Trophoblast cell (in vitro differentiated cells and primary cell): ENCODE measurements at places on chromosomes 6 and 20.

GRCh38 chr20:49590163-49591017 lies 22.5 kb upstream of the PTGIS start:
- no peaks in the 10 kb centered on the region for H3K27me3 ChIP-seq
- no peak for DNase-seq
- H3K4me1 ChIP-seq = peaks cover 15% of the 10 kb centered on the region
- no peak overlapping the region for H3K27ac ChIP-seq

DNA sequence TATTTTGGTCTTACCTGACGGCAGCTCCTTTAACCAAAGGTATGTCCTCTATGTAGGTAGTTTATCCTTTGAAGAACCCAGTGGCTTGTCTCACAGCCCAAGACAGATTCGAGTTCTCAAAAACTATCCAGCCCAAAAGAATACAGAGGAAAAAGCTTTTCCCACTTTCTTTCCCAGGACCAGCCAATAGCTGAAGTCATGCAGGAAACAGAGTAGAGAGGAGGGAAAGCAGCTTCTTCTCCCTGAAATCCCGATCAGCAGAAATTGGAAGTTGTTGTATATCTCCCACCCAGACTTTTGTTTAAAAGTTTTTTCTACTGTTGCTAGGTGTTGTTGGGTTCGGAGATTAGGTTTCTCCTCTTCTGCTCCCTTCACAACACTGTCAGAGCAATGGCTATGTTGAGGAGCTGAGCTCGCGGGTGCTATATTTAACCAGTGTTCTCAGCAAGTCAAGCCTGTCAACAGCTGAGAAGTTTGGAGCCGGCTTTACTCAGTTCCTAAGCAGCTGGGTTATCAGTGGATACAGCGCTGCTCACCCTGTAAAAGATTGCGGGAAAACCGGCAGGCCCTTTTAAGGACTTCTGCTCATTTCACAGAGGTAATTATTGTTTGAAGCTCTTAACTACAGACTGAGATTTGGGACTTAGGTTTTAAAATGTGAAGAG lies at the start of gene FILIP1:
TSS of gene FILIP1 (minus strand) at position 401 of the 665 bp plus-strand sequence. CDS start 78,828 bp downstream, outside the sequence.
- H3K4me1 ChIP-seq = no peaks in the 10 kb centered on the region
- H3K27me3 ChIP-seq = no peaks in the 10 kb centered on the region
- no peaks in the 10 kb centered on the region for H3K36me3 ChIP-seq
- peak within 1 kb of the TSS; percentile 1 for H3K27ac ChIP-seq
- H3K4me3 ChIP-seq = no peak within 1 kb of the TSS

DNA sequence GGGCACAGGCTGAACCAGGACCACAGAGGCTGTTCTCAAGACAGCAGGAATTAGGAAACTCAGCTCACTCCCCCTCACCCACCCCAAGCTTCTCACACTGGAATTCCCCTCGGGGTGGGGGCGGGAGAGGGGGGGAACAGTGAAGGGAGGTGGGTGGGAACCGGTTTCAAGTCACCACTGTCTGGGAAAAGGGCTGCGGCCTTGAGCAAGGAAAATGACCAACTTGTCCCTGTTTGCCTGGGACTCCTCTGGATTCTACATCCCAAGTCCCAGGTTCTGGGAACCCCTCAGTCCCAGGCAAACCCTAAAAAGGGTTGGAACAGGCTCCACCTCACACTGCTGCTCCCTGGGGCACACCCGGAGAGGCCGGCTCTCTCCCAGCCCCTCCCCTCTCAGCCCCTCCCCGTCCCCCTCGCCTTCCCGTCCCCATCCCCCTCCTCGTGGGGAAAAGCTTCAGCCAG lies 230.7 kb downstream of the TFAP2C start:
- peaks cover 27% of the 10 kb centered on the region for H3K4me1 ChIP-seq
- H3K4me3 ChIP-seq = no peak overlapping the region
- no peak for DNase-seq
- H3K36me3 ChIP-seq = no peaks in the 10 kb centered on the region

DNA sequence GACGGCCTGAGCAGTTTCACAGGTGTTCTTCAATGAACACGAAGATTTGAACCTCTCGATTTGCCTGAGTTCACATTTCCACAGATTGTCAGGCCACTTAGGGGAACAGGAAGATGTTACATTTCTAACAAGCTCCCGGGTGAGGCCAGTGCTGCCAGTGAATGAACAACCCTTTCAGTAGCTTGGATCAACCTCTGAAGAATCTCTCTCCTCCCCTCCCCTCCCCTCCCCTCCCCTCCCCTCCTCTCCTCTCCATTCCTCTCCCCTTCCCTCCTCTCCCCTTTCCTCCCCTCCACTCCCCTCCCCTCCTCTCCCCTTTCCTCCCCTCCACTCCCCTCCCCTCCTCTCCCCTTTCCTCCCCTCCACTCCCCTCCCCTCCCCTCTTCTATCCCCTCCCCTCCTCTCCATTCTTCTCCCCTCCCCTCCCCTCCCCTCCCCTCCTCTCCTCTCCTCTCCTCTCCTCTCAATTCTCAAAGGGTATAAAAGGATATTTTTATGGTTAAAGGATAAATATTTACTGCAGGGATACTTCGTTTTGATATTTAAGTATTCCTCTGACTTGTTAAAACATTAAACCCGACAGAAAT lies 114.1 kb upstream of the INSM1 start:
- H3K27ac ChIP-seq = no peak overlapping the region
- H3K4me1 ChIP-seq = no peaks in the 10 kb centered on the region
- no peak for DNase-seq
- H3K4me3 ChIP-seq = no peak overlapping the region

DNA sequence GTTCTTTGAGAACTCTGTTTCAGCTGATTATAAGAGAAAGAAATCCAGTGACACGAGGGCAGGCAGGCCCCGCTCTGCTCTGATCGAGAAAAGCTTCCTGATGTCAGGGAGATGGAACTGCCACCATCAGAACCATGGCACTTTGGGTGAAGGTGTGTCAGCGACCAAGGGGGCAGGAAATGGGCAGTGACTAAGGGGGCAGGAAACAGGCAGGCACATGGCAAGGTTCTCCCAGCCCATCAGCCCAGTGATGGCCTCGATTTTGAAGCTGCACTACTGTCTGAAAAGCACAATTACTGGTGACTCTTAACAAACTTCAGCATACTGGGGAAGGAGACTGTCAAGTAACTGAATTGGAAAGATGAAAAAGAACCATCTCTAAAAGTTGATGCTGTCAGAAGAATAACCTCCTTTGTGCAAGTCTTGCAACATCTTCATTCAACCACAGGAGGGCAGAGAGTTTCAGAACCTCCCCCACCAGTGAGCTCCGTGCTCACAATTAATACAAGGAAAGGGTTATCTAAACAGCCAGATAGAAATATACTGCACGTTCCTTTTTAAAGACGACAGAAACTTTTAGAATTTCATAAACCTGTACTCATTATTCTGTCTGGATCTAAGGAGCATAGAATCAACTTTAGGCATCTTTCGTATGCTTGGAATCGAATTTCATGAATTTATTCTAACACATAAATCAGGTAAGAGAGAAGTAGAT lies 39.1 kb downstream of the TMX4 start:
- peak; percentile 16 for DNase-seq
- H3K4me1 ChIP-seq = no peaks in the 10 kb centered on the region
- no peaks in the 10 kb centered on the region for H3K27me3 ChIP-seq
- peaks cover 4% of the 10 kb centered on the region for H3K36me3 ChIP-seq
- no peak overlapping the region for H3K27ac ChIP-seq

- no peak overlapping the region for H3K27ac ChIP-seq
- H3K4me1 ChIP-seq = peaks cover 2% of the 10 kb centered on the region
- H3K27me3 ChIP-seq = no peaks in the 10 kb centered on the region
- H3K36me3 ChIP-seq = no peaks in the 10 kb centered on the region
- no peak overlapping the region for H3K4me3 ChIP-seq
- DNase-seq = no peak
These were observed 58.7 kb downstream of the SNX5 start for GRCh38 chr20:17909869-17910321.

DNA sequence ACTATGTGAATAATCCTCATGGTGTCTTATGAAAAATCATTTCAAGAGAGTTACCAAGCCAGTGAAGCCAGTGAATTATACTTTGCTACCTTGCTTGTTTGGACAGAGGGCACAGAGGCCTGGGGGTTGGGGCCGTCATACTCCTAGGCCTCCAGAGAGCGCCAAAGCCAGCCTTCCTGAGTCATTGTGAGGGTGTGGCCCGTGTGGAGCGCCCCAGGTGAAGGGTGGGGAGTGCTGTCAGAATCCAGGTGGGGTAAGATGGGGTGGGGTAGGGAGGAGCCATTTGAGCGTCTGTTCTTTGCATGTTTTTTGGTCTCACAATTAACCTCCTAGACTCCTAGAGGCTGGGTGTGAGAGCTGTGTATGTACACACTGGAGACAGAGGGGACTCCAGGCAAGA lies 71.1 kb downstream of the PERP start:
- no peak overlapping the region for H3K4me3 ChIP-seq
- H3K36me3 ChIP-seq = no peaks in the 10 kb centered on the region
- no peak for DNase-seq
- H3K27ac ChIP-seq = no peak overlapping the region
- no peaks in the 10 kb centered on the region for H3K27me3 ChIP-seq
- no peaks in the 10 kb centered on the region for H3K4me1 ChIP-seq

GRCh38 chr20:57410398-57410920 lies 19.3 kb downstream of the RBM38 start:
- no peak overlapping the region for H3K27ac ChIP-seq
- peaks cover 7% of the 10 kb centered on the region for H3K4me1 ChIP-seq
- no peak for DNase-seq
- H3K27me3 ChIP-seq = no peaks in the 10 kb centered on the region
- no peak overlapping the region for H3K4me3 ChIP-seq

GRCh38 chr6:14401246-14401645 lies 283.7 kb downstream of the CD83 start:
- H3K27me3 ChIP-seq = no peaks in the 10 kb centered on the region
- peaks cover 10% of the 10 kb centered on the region for H3K4me1 ChIP-seq
- no peaks in the 10 kb centered on the region for H3K36me3 ChIP-seq
- DNase-seq = peak; percentile 81

DNA sequence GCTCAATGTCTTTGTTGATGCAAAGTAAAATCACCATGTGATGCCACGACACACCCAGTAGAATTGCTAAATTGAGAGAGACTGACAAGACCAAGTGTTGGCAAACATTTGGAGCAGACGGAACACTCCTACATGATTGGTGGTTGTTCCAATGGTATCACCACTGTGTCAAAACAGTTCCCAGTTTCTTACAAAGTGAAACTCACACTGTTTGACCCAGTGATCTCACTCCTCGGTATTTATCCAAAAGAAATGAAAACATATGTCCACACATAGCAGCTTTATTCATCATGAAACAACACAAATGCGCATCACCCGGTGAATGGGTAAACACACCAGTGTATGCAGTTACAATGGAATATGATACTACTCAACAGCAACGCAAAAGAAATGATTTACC lies 74.0 kb upstream of the SULF2 start:
- H3K27ac ChIP-seq = no peak overlapping the region
- H3K4me1 ChIP-seq = peaks cover 9% of the 10 kb centered on the region
- H3K27me3 ChIP-seq = no peaks in the 10 kb centered on the region
- no peak for DNase-seq
- H3K4me3 ChIP-seq = no peak overlapping the region

GRCh38 chr6:18388271-18388670 lies 1.1 kb downstream of the RNF144B start:
- no peaks in the 10 kb centered on the region for H3K27me3 ChIP-seq
- H3K36me3 ChIP-seq = no peaks in the 10 kb centered on the region
- H3K27ac ChIP-seq = no peak overlapping the region

DNA sequence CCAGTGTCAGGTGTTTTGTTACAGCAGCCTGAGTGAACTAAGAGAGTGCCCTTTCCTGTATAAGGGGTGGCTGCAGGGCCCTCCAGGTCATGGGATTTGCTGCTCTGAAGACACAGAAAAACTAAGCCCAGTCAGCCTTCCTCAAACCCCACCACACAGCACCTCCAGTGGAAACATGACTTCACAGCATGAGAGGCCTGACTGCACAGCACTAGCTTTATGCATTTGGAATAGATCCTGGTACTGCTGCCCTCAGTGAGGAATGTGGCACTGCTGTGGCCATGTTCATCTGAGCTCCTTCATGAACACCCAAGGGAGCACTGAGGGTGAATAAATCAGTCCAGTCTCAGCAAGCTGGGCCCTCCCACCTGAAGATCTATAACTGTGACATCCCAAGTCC lies 296.1 kb upstream of the FOXQ1 start:
- H3K4me1 ChIP-seq = no peaks in the 10 kb centered on the region
- H3K27ac ChIP-seq = no peak overlapping the region
- no peaks in the 10 kb centered on the region for H3K27me3 ChIP-seq

DNA sequence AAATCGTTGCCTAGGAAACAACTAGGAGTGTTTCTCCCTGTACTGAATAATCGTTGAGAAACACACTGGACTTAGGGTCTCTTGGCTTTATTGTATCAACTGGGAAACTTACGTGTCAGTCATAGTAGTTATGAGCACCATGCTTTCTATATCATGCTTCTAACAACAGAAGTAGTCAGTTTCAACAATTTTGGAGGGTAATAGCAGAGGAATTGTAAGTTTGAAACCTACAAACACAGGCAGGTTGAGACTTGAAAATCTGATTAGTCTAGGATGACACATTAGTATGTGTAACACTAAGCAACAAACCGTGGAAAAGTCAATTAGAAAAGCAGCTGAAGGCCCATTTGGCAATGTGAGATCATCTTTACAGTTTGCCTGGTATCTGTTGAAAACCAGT lies 43.9 kb upstream of the FABP7 start:
- H3K4me1 ChIP-seq = no peaks in the 10 kb centered on the region
- DNase-seq = peak; percentile 81
- H3K36me3 ChIP-seq = no peaks in the 10 kb centered on the region
- no peaks in the 10 kb centered on the region for H3K27me3 ChIP-seq

- no peak overlapping the region for H3K27ac ChIP-seq
- H3K4me3 ChIP-seq = no peak overlapping the region
- no peaks in the 10 kb centered on the region for H3K27me3 ChIP-seq
- no peak for DNase-seq
- H3K4me1 ChIP-seq = no peaks in the 10 kb centered on the region
These were observed 115.0 kb upstream of the CHD6 start for GRCh38 chr20:41733151-41733550.

GRCh38 chr6:124888581-124889371 lies 73.5 kb upstream of the RNF217 start:
- H3K27ac ChIP-seq = no peak overlapping the region
- H3K27me3 ChIP-seq = no peaks in the 10 kb centered on the region
- H3K36me3 ChIP-seq = no peaks in the 10 kb centered on the region
- H3K4me3 ChIP-seq = no peak overlapping the region
- H3K4me1 ChIP-seq = no peaks in the 10 kb centered on the region

- H3K4me1 ChIP-seq = no peaks in the 10 kb centered on the region
- no peak overlapping the region for H3K4me3 ChIP-seq
- no peaks in the 10 kb centered on the region for H3K27me3 ChIP-seq
- DNase-seq = no peak
- H3K36me3 ChIP-seq = no peaks in the 10 kb centered on the region
These were observed 124.7 kb downstream of the CD24 start for GRCh38 chr6:106849676-106850332.

DNA sequence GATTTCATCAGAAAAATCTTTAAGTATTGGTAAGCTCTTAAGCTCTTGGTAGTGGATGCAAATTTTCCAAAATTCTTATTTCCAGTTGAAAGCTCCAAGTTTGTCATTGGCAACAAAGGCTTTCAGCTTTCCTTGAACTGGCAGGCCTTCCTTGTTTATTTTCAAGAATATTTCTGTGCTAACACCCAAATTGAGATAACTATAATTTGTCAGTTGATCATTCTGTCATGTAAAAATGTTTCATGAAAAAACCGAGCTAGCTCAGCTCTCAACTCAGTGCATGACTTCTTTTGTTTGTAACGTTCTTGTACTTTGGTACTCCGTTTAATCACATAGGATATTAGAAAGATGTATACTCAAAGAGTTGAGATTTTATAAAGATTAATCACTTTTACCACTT lies 38.9 kb upstream of the CALHM6 start:
- H3K4me3 ChIP-seq = no peak overlapping the region
- no peaks in the 10 kb centered on the region for H3K36me3 ChIP-seq
- H3K27me3 ChIP-seq = no peaks in the 10 kb centered on the region
- H3K27ac ChIP-seq = no peak overlapping the region
- no peaks in the 10 kb centered on the region for H3K4me1 ChIP-seq
